ENCODE measurements at places on chromosomes 12 and 14. TPM values are rescaled to one million over a fixed set of nuclear protein-coding genes. Genes with fewer than 3 reads are reported as not detected.

The KCNH5 gene
- under 0.01 TPM for total RNA-seq

The VTI1B gene
- total RNA-seq: 73.6 TPM

The MGST1 gene
- total RNA-seq: 54.4 TPM

The TMBIM4 gene
- 78.9 TPM for total RNA-seq
